ENCODE measurements at places on chromosomes 3 and 15.
A peak's percentile ranks its signal among the peaks of the same experiment; 100 is the strongest.

DNA sequence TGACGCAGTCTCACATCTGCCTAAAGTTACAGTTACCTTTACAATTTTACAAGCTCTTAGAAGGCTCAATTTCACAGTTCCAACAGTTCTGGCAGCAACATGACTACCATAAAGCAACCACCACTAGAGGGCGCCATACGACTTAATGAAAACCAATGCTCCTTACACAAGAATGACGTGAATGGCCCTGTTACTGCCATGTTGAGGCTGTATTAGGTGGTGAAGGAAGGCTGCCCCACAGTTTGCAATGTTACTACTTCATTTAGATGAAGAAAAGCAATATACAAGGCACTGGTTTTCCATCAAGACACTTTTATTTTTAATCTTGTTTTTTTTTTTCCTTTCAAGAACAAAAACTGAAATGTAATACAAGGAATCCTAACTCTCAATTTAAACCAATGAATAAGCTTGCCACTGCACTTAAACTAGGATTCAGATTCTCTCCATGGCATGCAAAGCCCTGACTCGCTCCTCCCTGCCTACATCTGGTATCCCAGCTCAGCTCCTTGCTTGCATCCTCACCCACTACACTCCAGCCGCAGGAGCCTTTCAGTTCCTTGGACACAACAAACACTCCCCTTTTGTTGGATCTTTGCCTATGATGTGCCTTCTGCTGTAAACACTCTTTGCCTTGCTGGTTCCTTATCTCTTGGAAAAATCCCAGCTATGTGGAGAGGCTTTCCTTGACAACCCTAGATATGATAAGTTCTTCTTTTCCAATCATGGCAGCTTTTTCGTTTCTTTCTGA, 270.7 kb downstream of the GBE1 start:
- peak; percentile 44 for DNase-seq

DNA sequence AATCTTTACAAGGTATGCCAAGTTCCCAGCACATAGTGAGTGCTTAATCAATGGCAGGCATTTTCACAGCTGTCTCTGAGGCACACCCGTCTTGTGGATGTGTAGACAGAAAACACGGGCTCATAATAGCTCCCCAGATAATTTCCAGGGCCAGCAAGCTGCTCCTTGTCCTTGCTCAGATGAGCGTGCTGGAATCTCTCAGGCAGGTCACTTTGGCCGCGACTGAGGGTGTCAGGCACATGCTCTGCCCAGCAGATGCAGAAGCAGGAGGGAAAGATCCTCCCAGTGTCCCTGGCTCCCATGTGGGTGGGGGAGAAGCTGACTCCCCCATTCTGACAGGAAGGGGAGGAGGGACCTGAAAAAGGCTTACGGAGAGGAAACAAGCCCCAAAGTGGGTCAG, 35.6 kb upstream of the SLC6A1 start:
- DNase-seq, result no peak

GRCh38 chr3:169666376-169667165, 3.1 kb upstream of the MECOM start:
- DNase-seq, result no peak

DNA sequence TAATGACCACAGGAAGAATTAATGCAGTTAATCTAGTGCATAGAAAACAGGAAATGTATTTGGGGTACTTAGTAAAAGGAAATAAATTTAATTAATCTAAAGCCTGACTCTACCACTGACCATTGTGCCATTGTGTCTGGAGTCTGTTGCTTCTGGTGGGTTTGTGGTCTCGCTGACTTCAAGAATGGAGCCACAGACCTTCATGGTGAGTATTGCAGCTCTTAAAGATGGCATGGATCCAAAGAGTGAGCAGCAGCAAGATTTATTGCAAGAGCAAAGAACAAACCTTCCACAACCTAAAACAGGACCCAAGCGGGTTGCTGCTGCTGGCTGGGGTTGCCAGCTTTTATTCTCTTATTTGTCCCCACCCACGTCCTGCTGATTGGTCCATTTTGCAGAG, 711.5 kb upstream of the LMCD1 start:
- no peak for DNase-seq

DNA sequence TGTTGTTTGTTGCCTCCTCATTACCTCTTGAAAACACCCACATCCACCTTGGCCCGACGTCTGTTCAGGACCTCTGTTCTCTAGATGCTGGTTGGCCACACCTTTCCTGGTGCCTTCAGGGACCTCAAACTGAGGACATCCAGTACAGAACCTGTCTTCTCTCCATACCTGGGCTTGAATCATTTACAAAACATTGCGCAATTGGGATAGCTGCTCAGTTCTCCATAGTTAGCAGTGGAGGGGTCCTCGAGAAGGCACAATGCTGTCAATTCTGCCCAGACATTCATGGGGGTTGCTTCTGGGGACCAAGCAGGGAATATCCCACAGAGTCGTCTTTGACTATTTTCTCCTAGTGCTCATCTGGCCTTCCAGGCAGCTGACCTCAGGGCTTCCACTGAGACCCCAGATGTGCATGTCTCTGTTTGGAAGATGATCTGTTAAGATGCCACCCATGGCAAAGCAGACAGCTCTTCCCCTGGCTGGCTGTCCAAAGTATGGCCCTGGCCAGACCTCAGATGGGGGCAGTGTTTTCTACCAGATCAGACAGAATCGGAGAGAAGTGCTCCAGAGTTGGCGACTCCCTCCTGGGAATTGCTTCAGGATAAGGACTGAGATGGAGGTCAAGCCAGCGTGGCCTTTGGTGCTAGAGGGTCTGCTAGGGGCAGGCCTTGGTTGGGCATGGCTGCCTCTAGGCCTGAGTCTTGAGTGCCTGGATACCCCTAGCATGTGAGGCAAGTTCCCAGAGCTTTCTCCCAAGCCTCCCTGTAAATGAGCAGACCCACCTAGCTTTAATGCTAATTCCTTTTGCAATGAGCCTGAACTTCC, 46.1 kb downstream of the CHCHD6 start:
- DNase-seq, result no peak

DNA sequence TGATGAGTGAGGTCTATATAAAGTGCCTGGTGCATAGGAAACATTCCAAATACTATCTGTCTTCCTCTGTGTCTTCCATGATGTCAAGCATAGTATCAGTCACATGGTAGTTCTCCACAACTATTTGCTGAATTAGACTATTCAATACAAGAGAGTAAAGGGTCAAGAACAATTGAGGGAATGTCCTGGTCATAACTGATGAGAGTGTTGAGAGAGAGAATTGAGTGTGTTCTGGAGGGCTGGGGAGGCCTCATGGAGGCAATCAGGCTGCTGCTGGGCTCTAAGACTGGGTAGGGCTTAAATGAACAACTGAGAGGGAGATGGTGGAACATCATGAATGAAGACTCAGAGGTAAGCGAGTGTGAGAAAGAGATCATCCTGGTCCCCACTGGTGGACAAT, 433.7 kb upstream of the ONECUT1 start:
- no peak for DNase-seq

All from activated T-helper 1 cell treated with anti-CD3 and anti-CD28 coated beads, Interleukin-2, amount 50 U/mL, for 16 hours (primary cell).